Stimulated activated CD4-positive, alpha-beta T cell treated with anti-CD3 and anti-CD28 coated beads, Interleukin-2, amount 100 ng/mL, for 48 hours (primary cell): ENCODE measurements at places on chromosomes 11 and 22.
A peak's percentile ranks its signal among the peaks of the same experiment; 100 is the strongest.

DNA sequence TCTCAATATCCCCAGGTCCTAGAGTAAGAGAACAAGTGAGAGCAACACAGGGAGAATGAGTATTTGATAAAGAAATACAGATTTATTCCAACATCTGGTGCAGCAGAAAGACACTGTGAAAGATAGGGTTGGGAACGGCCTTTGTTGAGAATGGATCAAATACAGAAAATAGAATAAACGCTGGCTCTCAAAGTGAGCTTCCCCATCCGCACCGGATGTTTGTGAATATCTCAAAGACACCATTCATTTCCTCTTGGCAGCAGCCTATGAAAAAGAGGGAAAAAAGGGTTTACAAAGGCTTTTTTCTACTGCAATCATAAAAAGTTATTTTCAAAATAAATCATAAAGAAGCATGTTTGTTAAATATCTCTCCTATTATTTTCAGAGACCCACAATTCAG, 279.3 kb downstream of the CASP12 start:
- no peak for DNase-seq

DNA sequence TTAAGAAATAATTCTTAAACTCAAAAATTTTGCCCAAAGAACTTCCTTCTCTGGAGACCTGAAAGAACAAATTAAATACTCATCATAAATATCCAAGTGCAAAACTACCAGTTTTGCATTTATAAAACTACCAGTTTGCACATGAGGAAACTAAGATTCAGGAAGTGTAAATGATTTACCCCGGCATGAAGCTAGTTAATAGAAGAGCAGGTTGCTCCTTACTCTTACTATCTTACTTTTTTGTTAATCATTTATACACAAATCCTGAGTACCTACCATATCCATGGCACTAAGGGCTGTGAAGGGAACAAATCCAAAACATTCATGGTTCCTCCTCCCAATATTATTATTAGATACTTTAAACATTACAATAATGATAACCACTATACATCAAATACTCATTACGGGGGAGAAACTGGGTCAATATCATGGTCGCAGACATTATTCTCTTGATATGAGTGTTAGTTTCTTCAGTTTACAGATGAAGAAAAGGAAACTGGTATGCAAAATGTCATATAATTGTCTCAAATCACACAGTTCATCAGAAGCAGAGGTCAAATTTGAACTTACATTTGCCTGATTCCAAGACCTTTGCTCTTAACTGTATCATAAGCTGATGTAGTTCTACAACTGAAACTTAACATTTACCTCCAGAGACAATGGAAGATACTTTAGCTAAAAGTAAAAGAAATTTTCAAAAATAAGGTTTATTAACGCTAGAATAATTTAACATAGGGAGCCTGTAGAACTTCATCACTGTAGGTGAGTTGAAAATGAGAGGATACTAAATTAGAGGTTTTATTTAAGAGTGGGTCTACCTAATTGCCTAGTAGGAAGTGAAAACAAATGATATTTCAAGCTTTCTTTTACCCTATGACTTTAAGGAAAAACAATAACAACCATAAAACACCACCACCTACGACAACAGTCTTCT, 74.5 kb downstream of the FAM76B start:
- DNase-seq: no peak

- DNase-seq: no peak
These were observed 106.9 kb upstream of the SORL1-AS1 start for GRCh38 chr11:121559606-121560200.

DNA sequence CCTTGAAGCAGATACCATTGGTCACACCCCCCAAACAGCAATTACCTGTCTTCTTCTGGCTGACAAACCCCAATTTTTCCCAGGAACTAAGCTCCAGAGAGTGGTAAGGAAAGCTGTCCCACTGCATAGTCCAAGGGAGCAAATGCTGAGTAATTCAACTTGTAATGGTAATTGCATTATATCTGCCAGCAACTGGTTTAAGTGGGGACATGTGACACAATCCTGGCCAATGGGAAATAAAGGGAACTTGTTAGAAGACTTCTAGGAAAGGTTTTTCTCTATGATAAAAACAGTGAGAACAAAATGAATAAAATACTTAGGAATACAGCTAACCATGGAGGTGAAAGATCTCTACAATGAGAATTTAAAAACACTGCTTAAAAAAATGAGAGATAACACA, 9.5 kb upstream of the ISX start:
- DNase-seq: no peak

GRCh38 chr11:69910519-69911309, 91.5 kb upstream of the FGF3 start:
- DNase-seq: no peak

DNA sequence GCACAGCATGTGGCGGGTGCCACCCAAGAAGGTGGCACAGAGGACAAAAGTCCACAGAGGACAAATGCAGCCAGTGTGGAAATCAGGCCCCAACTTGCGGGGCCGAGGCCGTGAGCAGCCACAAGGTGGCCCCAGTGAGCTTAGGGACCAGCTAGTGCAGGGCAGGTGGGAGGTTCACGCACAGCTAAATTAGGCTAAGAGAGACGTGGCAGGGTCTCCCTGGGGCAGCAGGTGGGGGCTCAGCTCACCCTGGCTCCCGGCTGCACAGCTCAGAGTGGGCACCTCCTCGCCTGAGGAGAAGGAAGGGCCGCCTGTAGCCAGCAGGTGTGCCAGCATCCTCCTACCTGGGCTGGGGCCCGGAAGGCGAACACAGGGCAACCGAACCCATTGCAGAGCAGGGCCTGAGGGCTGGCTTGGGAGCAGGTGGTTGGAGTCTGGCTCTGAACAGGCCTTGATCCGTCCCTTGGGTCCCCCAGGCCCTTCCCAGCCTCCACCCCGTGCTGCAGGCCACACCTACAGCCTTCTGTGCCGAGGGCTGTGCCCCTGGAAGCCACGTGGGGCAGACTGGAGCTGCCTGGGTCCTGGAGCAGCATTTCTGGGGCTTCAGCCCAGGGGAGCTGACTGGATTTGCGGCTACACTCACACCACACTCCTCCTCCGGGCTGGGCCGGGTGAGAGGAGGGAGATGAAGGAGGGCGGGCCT, 26.1 kb upstream of the CELSR1 start:
- peak; percentile 80 for DNase-seq

GRCh38 chr11:111733016-111733415, 33.2 kb downstream of the PPP2R1B start:
- no peak for DNase-seq

DNA sequence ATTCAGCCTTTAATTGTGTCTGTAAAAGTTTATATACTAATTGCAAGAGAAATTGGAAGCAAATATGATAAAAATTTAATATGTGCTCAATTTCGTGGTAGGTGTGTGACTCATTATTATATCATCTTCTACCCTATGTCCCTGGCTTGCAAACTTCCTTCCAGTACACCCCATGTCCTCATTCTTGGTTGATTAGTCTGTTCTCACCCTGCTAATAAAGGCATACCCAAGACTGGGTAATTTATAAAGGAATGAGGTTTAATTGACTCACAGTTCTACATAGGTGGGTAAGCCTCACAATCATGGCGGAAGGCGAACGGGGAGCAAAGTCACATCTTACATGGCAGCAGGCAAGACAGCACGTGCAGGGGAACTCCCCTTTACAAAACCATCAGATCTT, 11.9 kb downstream of the MRGPRX3 start:
- no peak for DNase-seq

- no peak for DNase-seq
These were observed 87.4 kb upstream of the LRRC55 start for GRCh38 chr11:57094181-57094935.

DNA sequence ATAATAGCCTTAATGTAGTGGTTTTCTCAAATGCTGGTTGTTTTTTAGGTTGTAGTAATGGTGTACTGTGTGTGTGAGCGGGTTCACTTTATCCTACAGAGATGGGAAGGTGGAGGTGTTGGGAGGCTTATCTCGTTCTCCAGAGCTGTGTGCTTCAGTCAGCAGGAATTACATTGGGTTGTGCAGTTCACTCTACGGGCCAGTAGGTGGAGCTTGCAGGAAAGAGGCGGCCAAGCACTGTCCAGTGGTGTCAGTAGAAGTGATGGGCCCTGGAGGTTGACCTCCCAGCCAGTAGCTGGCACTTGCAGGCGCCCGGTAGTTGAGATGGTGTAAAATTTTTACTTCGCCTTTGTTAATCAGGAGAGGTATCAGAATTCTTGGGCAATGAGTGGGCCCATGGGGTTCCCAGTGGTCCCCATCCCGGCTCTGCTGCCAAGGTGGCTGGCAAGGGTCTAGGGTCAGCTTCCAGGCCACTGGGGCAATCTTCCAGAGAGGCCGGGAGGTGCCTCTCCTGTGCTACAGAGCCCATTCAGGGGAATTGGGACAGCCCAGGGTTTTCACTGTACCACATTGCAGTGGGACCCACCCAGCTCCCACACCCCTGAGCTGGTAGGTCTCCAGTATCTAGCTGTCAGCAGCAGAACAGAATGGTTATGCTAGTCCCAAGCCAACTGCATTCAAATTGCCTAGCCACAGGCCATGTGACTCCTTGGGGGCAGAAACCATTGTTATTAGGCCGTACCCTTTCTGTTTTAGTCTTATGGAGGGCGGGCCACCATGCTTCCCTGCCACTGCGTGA, 43.9 kb downstream of the BIRC2 start:
- DNase-seq: peak; percentile 35

DNA sequence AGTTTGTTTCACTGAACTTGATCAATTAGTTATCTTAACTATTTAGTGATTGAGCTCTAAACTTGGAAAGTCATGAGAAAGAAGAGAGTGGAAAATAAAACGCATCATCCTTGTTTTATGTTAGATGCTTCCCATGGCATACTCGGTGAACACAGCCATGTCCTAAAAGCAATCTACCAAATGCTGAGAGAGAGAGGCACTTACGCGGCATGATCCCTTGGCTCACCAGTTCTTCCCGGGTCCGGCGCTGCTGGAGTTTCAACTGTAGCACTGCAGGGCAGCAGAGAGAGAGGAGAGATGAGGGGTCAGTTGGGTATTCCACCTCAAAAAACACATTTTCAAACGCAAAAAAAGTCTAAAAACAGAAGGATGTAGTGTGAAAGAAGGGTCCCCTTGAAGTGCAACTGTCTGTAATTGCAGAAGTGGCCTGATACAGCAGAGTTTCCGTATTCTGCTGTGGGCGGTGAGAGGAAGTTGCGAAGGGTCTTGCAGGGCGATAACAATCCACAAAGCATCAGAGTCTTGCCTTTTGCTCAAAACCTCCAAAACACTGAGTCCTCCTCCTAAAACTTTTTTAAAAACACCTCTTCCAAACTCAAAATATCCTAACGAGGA, 92.7 kb downstream of the SGSM3 start:
- peak; percentile 26 for DNase-seq

- DNase-seq: no peak
These were observed 50.4 kb downstream of the FCHSD2 start for GRCh38 chr11:73091521-73092305.

DNA sequence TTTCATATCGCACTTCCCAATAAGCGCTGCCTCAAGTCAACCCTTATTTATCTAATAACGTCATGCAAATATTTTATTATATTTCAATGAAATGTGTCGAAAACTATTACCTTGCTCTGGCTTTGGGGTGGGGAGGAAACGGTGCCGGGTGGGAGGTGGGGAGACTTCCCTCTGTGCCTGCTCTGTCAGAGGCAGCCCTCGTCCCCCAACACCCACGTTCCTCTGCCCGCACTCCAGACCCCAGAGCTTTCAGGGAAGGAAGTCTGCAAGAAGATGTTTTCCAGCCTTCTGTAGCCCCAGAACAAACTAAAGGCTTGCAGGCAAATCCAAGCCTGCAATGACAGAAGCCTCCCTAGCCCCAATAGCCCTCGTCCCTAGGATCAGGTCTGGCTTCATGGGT, 235.7 kb downstream of the BUD13 start:
- DNase-seq: no peak

GRCh38 chr22:43109921-43110443, 568 bp upstream of the BIK start:
- no peak for DNase-seq

GRCh38 chr11:104422324-104422944, 258.5 kb upstream of the PDGFD start:
- no peak for DNase-seq

DNA sequence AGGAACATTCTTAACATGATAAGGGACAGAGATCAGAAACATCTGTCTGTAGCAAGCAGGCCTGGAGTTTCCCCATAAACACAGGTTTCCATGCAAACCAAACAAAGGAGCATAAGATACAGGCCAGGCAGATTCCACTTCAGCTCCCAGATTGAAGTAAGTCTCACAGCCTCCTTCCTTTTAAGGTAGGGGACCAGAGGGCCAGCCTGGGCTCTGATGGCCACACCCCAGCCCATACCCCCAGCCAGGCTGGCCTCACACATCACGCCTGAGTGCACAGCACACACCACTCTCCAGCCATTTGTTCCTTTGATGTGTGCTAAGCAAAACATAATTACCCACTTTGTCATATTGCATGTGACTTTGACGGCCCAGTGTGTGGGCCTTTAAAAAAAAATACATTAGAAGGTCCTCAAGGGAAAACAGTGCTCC, 518.7 kb downstream of the NTM start:
- DNase-seq: no peak

DNA sequence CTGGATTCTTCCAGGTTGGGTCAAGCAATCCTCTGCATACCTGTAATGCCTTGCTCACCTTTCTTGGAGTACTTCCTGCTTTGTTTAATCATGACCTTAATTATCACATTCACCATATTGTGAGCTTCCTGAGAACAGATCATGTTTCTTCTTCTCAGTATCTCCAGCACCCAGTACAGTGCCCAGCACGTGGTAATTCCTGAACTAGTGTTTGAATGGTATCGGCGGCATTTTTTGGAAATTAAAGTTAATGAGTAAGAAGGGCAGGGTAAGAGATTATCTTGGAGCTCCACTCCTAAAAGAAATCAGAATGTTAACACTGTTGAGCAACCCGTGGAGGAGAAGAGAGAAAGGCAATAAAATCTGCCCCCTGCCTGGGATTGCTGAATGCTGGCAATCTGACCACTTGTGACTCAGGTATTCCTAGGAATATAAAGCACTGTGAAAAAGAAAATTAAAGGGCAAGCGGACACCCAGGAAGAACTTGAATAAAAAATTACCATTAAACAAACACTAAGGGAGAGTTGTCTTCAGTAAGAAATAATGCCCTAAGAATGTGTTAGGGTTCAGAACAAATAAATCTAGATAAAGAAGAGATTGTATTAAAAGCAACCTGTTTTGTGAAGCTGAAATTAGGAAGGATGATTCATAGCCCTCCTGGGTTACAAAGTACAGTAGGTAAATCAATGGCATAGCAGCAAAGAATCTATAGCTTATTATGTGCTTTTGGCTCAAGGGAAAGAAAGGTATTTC, 92.9 kb downstream of the PDHX start:
- DNase-seq: no peak

- DNase-seq: no peak
These were observed 1.0 kb upstream of the PANX1 start for GRCh38 chr11:94127638-94128037.
